Left lung (tissue), 14 donors: ENCODE measurements at places on chromosomes 7 and 10. TPM values are rescaled to one million over a fixed set of nuclear protein-coding genes. Genes with fewer than 3 reads are reported as not detected.

DNA sequence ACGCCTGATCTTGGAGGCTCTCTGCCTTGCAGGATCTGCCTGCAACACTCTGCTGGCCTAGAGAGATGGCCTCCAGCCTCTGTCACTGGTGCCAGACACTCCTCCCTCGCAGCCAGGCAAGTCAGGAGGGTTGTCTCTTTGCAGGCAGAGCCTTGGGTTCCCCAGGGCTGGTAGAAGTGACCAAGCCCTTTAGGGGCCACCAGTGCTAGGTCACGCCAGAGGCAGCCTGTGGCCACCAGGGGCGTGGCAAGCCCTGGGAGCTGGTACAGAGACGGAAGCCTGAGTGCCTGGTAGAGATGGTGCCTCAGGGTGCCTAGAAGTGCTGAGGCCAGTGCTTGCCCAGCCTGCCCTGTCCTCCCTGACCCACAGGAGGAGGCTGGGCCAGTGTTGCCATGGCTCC lies 9.1 kb downstream of the ADCYAP1R1 start:
- no peak for DNase-seq

GRCh38 chr10:118745056-118745455 lies 9.7 kb downstream of the CACUL1 start:
- DNase-seq, result no peak

GRCh38 chr7:77331938-77332695 lies 84.0 kb downstream of the GSAP start:
- DNase-seq, result peak; percentile 88

Gene NEUROD6
- not detected for polyA plus RNA-seq

DNA sequence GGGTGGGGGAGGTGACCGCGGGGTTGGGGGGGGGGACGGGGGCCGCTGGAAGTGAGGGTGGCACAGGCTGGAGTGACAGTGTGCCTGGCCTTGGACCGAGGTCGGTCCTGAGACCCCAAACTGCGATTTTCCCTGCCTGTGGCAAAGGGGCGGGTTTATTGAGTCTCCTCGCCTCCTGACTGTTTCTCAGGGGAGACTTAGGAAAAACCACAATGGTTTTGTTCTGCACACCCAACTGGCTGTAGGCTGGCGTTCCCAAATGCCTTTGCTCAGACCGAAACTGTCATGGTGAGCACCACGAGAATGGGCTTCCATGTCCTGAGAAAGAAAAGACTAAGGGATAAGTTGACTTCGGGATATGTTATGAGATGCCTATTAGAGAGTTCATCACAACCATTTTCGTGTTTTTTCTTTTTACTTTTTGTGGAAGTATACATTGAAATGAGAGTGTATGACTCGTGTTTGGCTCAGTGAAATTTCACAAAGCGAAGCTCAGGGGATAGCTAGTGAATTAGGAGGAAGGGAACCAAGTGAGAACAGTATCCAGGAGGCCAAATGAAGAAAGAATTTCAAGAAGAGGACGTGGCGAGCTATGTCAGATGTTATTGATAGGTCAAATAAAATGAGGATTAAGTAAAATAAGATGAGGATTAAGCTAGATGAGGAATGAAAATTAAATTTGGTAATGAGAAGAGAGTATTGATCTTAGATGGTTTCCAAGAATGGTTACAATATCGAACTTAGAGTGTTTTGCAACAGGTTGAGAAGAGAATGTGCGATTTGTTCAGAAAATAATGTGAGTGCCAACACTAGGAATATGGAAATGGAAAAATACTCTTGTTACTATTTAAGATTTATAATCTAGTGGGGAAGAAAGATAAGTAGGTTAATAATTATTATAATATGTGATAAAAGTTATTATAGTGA lies 918 bp downstream of the NET1 start:
- peak; percentile 21 for DNase-seq

Gene DPP6
- 0.72 TPM for polyA plus RNA-seq

DNA sequence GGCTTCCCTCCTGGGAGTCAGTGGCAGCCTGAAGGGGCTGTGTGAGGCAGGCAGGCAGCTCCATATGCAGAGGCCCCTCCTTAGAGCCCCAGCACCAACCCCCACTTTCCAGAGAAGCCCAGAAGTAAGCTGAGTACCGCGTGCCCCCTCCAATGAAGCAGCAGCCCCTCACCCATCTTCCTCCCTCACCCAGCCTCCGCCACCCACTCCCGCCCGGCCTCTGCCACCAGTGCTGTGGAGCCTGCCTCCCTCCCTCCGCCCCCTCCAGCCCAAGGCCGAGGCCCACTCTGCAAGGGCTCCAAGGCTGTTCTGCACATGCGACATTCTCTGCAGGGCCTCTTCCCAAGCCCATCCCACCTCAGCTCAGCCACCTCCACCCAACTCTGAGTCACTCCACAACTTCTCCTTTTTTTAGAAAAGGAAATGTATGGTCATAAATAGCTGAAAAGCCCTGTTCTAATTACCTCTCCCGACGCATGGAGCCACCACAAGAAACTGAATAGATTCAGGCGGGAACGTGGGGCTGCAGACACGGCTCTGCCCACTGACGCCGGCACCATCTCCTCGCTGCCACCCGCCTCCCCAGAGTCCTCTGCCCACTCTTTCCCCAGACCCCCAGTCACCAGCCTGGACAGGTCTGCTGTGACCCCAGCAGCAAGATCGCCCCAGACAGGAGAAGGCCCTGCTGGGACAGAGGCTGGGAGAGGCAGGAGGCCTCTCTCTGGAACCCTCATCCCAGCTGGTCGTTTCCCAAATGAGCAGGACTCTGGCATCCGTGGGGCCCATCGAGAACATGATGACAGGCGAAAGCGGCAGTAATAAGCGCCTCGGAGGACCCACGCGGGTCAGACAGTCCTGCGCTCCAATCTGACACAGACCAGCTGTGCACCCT lies 213.9 kb downstream of the MAD1L1 start:
- DNase-seq, result no peak

Gene TEX47
- not detected for polyA plus RNA-seq

Gene PARD3
- 48.8 TPM for polyA plus RNA-seq

GRCh38 chr10:88715517-88715916 lies 9.5 kb downstream of the LIPK start:
- no peak for DNase-seq

Gene BRI3
- polyA plus RNA-seq, result 120 TPM
